Panc1 (cell line): ENCODE measurements at places on chromosomes 5 and 9. TPM values are rescaled to one million over a fixed set of nuclear protein-coding genes. Genes with fewer than 3 reads are reported as not detected.

DNA sequence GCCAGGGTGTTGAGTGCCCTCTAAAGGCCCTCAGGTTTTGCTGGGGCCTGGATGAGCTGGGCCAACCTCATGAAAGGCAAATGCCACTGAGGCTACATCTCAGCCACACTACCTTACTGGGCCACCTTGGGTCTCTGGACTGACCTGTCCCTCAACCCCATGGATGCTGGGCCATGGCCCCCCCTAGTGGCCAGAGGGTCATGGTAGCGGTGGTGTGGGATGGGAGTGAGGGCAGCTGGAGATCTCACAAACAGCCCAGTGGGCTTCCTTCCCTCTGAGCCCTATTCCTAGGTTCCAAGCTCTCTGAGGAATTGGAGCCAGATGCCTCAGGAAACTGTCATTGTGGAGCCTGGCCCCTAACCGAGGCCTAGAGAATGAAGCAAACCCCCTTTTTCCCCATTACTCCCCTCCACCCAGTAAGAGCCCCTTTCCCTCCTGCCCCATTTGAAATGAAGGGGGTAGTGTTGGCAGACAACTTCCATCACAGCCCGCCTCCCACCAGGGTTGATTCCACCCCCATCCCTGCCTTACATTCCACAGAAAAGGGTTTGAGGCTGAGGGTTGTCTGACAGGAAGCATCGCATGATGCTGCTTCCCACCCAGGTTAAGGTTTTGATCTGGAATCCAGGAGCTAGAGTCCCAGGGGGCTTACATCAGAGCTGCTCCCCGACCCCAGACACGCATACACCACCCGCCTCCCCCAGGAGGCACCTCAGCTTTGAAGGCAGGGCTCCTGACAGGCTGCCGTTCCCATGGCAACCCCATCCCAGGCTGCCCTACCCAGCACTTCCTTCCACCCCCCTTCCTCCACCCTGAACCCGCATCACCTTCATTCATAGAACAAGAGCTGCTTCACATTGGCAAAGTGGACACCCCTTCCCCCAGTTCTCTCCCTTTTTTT is 63.9 kb downstream of the PCDH1 start:
- peak; percentile 22 for DNase-seq

DNA sequence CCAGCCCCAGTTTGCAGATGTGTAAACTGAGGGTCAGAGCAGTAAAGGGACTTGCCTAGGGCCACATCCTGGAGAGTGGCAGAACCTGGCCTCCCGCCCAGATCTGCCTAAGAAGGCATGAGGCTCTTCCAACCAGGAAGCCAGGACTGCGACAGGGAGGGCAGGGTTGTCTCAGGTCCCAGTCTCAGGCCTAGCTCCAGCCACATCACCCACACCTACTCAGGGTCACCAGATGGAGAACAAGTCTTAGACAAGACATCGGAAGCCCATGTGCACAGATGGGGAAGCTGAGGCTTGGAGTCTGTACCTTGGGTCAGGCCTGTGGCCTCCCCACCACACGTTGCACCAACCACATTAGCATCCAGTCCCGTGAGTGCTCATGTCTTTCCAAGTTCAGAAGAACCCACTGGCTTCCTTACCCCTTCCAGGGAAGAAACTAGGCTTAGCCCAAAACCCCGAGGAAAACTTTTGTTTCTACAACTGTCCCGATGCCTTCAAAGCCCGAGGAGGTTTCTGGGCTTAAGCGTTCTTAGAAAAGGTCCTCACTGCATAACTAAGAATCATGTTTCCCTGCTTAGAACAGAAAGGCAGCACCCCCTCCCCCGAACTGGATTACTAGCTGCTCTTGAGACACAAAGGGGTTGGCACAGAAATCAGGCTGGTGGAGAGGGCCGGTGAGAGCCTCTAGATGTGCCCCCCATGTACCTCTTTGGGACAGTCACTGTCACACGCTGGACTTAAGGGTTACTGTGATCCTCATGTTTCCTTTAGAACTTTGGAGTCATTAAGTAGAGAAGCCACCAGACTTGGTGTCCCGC is 2.2 kb downstream of the FAM78A start:
- no peak for DNase-seq

- DNase-seq, result no peak
These were observed 40.6 kb downstream of the PHAX start for GRCh38 chr5:126641387-126641786.

DDX4 gene
- not detected for total RNA-seq

SLC25A48 gene
- total RNA-seq, result not detected

UBAP2 gene
- total RNA-seq, result 94.6 TPM

CBY3 gene
- total RNA-seq, result 0.39 TPM
